ENCODE measurements at places on chromosomes 11 and 22. TPM values are rescaled to one million over a fixed set of nuclear protein-coding genes. Genes with fewer than 3 reads are reported as not detected.

TMPRSS6 gene
- not detected for total RNA-seq

GRCh38 chr11:3840870-3841425 lies at the start of gene RHOG:
Gene RHOG (minus strand): TSS chr11:3840959. CDS start chr11:3828138, 12,821 bp downstream.
- peak; percentile 85 for DNase-seq

DNA sequence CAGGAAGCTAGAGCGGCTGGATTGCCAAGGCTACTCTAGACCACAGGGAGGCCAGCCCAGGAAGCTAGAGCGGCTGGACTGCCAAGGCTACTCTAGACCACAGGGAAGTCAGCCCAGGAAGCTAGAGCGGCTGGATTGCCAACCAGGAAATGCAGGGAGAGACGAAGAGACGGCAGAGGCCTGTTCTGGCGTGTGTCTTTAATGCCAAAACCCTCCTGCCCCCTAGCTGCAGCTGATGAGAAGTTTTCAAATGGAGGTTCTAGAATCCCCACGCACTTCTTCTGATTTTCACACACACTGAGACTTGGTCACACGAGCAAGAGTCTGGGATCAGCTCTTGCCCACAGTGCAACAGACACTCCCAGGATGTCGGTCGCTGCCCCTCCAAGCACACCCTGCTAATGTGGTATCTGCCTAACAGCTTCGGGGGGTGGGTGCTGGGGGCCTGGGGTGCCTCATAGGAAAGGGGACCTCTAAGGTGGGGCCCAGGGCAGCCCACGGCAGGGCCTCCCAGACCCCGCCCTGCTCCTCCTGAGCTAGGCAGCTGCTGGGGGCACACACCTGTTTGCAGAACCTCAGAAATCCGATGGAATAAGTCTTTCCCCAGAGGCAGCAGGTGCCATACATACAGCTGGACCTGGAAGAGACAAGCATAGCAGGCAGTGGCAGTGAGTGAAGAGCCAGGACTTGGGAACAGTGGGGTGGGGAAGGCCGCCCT lies 28.5 kb downstream of the MAFF start:
- DNase-seq, result peak; percentile 74

- DNase-seq, result no peak
Measured at GRCh38 chr11:104881117-104881794, 17.0 kb downstream of the CASP12 start.

C11orf16 gene
- not detected for total RNA-seq

- peak; percentile 87 for DNase-seq
Measured at GRCh38 chr22:29689880-29690213, 30.0 kb upstream of the CABP7 start.

- no peak for DNase-seq
Measured at GRCh38 chr11:117511483-117511930, 183.9 kb downstream of the CEP164 start.

RHOD gene
- 14.4 TPM for total RNA-seq

CARD18 gene
- total RNA-seq, result not detected

DNA sequence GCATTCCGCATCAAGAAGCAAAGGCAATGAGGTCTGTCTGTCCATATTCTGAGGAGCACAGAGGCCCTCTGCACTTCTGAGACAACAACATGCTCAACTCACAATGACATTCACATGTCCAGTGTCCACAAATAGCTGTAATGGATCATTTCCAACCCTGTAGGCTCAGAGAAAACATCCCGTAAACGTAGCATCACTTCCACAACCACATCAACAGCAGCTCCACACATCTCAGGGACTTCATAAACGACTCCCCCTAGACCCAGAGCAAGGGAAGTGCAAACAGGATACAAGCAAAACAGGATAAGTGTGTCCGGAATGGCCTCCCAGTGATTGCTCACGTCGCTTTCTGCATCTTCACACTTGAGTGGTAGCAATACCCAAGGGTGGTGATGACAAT lies 100.2 kb downstream of the SYN3 start:
- DNase-seq, result peak; percentile 69

GRCh38 chr11:2675540-2675939 lies 24.3 kb downstream of the KCNQ1OT1 start:
- DNase-seq, result no peak

Measured in tongue (tissue), 3 donors.